Progenitor cell of endocrine pancreas (in vitro differentiated cells): ENCODE measurements at places on chromosomes 7 and 10. TPM values are rescaled to one million over a fixed set of nuclear protein-coding genes. Genes with fewer than 3 reads are reported as not detected.

DNA sequence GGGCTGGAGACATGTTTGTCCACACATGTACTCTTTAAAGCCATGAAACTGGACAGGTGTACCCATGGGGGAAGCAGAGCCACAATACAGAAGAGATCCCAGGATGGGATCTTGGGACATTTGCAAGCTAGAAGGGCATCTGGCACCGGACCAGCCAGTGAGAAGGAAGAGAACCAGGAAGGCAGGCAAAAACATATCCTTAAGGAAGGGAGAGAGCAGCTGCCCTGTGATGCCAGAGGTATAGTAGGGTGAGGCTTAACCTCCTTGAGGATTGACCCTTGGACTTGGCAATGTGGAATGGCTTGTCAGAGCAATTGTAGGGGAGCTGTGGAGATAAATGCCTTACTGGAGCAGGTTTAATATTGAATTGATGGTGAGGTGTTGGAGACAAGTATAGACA, 17.9 kb upstream of the SUV39H2 start:
- H3K4me3 ChIP-seq, result no peak overlapping the region
- peaks cover 15% of the 10 kb centered on the region for H3K36me3 ChIP-seq
- no peak overlapping the region for H3K27ac ChIP-seq

GRCh38 chr7:128266883-128267594, 26.0 kb downstream of the LEP start:
- H3K4me1 ChIP-seq, result peaks cover 7% of the 10 kb centered on the region
- no peaks in the 10 kb centered on the region for H3K36me3 ChIP-seq
- no peak overlapping the region for H3K27ac ChIP-seq
- DNase-seq, result no peak
- no peak overlapping the region for H3K4me3 ChIP-seq
- H3K27me3 ChIP-seq, result peaks cover 22% of the 10 kb centered on the region

IDI2 gene
- total RNA-seq, result not detected in 2 replicates

CDC14C gene
- total RNA-seq, result 0.22 TPM in 1 of 2 replicates, not detected in the other

CPA2 gene
- 85.0 and 107 TPM in 2 replicates for total RNA-seq

GRCh38 chr10:68506411-68506810, 20.9 kb downstream of the SLC25A16 start:
- H3K4me1 ChIP-seq, result no peaks in the 10 kb centered on the region
- DNase-seq, result no peak
- no peak overlapping the region for H3K27ac ChIP-seq
- peaks cover 2% of the 10 kb centered on the region for H3K36me3 ChIP-seq
- no peak overlapping the region for H3K4me3 ChIP-seq

- H3K36me3 ChIP-seq, result no peaks in the 10 kb centered on the region
- no peaks in the 10 kb centered on the region for H3K4me1 ChIP-seq
- DNase-seq, result no peak
- no peak overlapping the region for H3K4me3 ChIP-seq
- H3K27ac ChIP-seq, result no peak overlapping the region
These were observed 51.9 kb downstream of the ZNF365 start for GRCh38 chr10:62426086-62426485.

GRCh38 chr7:29539471-29539870, 24.2 kb upstream of the PRR15 start:
- H3K4me1 ChIP-seq, result no peaks in the 10 kb centered on the region
- no peak for DNase-seq
- H3K36me3 ChIP-seq, result peaks cover 5% of the 10 kb centered on the region
- H3K27ac ChIP-seq, result no peak overlapping the region

GRCh38 chr10:103582331-103583123, 89.0 kb downstream of the NEURL1 start:
- H3K27ac ChIP-seq, result no peak overlapping the region
- H3K4me3 ChIP-seq, result no peak overlapping the region
- H3K4me1 ChIP-seq, result peaks cover 24% of the 10 kb centered on the region
- no peaks in the 10 kb centered on the region for H3K27me3 ChIP-seq
- peaks cover 16% of the 10 kb centered on the region for H3K36me3 ChIP-seq

SPDYE3 gene
- not detected in 2 replicates for total RNA-seq

DNA sequence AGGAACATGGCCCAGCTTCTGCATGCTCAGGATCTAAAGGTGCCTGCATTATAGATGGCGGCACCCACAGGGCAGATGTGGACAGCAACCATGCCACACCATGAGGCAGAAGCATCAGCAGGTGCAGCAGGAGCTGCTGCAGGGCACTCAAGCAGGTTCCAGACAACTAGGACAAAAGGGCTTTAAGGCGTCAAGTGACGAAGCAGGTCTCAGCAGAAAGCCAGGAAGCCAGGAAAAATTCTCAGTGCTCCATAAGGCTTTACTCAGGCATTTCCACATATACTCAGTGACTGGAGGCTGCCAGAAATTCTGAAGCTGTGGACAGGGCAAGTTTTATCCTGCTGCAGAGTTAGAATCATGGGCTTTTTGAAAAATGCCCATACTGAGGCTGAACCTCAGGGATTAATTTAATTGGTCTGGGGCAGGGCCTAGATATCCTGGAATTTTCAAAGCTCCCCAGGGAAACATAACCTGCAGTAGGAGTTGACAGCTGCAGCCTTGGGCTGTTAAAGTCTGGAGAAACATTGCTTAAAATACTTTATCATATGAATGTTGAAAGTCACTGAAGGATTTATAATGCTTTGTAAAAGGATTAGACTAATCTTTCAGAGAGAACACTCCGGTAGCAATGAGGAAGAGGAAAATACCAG, 68.1 kb upstream of the RNF148 start:
- H3K4me1 ChIP-seq, result no peaks in the 10 kb centered on the region
- H3K4me3 ChIP-seq, result no peak overlapping the region
- no peaks in the 10 kb centered on the region for H3K36me3 ChIP-seq

KAZALD1 gene
- total RNA-seq, result 1.3 and 2.0 TPM in 2 replicates

MUC12 gene
- total RNA-seq, result 0.31 and 0.33 TPM in 2 replicates

GRCh38 chr10:13183625-13184024, 22.3 kb downstream of the MCM10 start:
- H3K27me3 ChIP-seq, result no peaks in the 10 kb centered on the region
- peaks cover 13% of the 10 kb centered on the region for H3K36me3 ChIP-seq
- no peaks in the 10 kb centered on the region for H3K4me1 ChIP-seq
- no peak for DNase-seq
- H3K4me3 ChIP-seq, result no peak overlapping the region
- no peak overlapping the region for H3K27ac ChIP-seq

DNA sequence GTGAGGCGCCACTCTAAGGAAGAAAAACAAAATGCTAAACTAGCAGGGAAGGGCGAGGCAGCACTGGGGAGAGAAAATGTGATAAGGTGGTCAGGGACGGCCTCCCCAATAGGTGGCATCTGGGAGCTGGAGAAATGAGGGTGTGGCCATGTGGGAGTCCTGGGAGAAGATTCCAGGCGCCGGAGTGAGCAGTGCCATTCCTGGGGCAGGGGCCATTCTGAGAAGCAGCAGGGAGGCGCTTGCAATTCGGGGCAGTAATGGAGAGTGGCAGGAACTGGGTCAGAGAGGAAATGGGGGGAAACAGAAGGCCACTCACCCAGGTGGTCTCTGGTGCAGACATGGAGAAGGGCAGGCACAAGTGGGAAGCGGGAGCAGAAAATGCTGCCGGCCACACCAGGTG, 61.8 kb upstream of the LRRC18 start:
- no peak overlapping the region for H3K27ac ChIP-seq
- H3K27me3 ChIP-seq, result peaks cover 4% of the 10 kb centered on the region
- H3K4me3 ChIP-seq, result no peak overlapping the region
- no peaks in the 10 kb centered on the region for H3K36me3 ChIP-seq
- DNase-seq, result no peak
- peaks cover 4% of the 10 kb centered on the region for H3K4me1 ChIP-seq

DNA sequence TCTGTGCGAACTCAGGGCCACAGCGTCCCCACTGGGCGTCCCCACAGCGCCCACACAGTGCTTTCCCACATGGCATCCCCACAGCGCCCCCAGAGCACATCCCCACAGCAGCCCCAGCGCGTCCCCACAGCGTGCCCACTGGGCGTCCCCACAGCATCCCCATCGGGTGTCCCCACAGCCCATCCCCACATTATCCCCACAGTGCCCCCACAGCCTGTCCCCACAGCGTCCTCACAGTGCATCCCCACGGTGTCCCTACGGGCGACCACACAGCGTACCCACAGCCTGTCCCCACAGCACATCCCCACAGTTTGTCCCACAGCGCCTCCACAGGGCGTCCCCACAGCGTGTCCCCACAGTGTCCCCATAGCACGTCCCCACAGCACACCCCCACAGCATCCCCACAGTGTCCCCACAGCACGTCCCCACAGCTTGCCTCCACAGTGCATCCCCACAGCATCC, 131.6 kb downstream of the ACTR3B start:
- H3K4me3 ChIP-seq, result no peak overlapping the region
- no peaks in the 10 kb centered on the region for H3K36me3 ChIP-seq
- peaks cover 6% of the 10 kb centered on the region for H3K27me3 ChIP-seq
- no peak overlapping the region for H3K27ac ChIP-seq
- no peak for DNase-seq

DNA sequence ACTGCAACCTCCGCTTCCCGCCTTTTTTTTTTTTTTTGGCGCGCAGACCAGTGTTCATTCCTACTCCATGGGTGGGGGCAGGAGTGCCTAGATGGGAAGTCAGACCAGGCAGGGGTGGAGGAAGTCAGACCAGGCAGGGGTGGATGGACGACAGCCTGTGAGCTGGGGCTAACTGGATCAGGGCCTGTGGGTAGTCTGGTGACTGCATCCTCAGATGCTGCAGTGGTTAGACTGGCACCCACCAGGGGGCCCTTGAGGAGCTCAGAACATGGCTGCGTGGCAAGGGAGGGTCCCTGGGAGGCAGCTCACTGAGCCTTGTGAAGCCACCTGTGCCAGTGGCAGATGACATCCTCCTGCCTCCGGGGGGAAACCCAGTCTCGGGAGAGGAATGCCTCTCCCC, 35.1 kb downstream of the RCC1L start:
- DNase-seq, result no peak
- peaks cover 27% of the 10 kb centered on the region for H3K4me1 ChIP-seq
- no peak overlapping the region for H3K27ac ChIP-seq
- H3K4me3 ChIP-seq, result no peak overlapping the region
- no peaks in the 10 kb centered on the region for H3K27me3 ChIP-seq

DNA sequence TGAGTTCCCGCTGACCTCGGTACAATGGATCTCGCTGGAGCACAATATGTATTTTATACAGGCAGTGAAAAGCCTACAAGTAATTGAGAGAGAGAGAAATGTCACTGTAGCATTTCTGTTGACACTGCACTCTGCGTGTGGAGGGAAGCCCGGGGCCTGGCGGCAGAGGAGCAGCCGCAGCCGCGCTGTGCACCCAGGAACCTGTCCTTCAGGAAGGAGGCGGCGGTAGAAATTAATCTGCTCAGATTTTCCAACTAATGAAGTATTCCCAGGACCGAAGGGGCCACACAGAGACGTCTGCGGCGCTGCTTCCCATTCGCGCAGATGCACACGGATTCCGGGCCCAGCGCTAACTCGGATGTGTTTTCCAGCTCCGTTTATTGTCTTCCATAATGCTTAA, 170.1 kb downstream of the EBF3 start:
- peaks cover 73% of the 10 kb centered on the region for H3K27me3 ChIP-seq
- H3K27ac ChIP-seq, result no peak overlapping the region
- no peaks in the 10 kb centered on the region for H3K4me1 ChIP-seq
- no peak overlapping the region for H3K4me3 ChIP-seq

MYO1G gene
- total RNA-seq, result 0.53 and 0.67 TPM in 2 replicates

LSM5 gene
- 76.9 and 78.1 TPM in 2 replicates for total RNA-seq

GRCh38 chr10:63921908-63922467, 400.8 kb downstream of the REEP3 start:
- no peak for DNase-seq
- H3K36me3 ChIP-seq, result no peaks in the 10 kb centered on the region
- peaks cover 53% of the 10 kb centered on the region for H3K4me1 ChIP-seq
- H3K27ac ChIP-seq, result peak overlapping the region; percentile 43
- no peaks in the 10 kb centered on the region for H3K27me3 ChIP-seq

- peaks cover 4% of the 10 kb centered on the region for H3K27me3 ChIP-seq
- H3K27ac ChIP-seq, result no peak overlapping the region
- no peaks in the 10 kb centered on the region for H3K36me3 ChIP-seq
- DNase-seq, result no peak
These were observed 35.2 kb upstream of the TNS3 start for GRCh38 chr7:47617131-47617530.

ESYT2 gene
- total RNA-seq, result 29.4 and 30.0 TPM in 2 replicates

AKR1C8 gene
- total RNA-seq, result not detected in 2 replicates

FXYD4 gene
- not detected in 2 replicates for total RNA-seq

DNA sequence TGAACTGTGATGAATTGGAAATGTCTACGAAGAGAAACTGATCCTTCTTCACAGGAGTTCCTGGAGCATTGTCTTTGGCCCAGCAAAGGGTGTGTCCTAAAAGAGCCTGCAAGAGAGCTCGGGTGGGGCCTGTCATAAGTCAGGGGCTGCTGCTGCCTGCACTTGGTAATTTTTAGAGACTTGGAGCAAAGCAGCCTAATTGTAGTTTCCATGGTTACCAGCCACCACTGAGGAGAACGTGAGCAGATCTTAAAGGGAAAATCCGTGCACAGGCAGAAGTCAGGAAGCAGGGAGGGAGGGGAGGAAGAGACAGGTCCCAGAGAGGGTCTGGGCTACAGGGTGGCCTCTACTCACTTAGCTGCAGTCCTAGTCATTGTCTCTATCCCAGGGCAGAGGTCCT, 463.6 kb downstream of the PLXNA4 start:
- H3K36me3 ChIP-seq, result no peaks in the 10 kb centered on the region
- no peak for DNase-seq
- no peak overlapping the region for H3K4me3 ChIP-seq
- no peaks in the 10 kb centered on the region for H3K4me1 ChIP-seq

- H3K4me3 ChIP-seq, result no peak overlapping the region
- no peak for DNase-seq
These were observed 71.4 kb upstream of the SH2B2 start for GRCh38 chr7:102215256-102215655.

GRCh38 chr10:119483839-119484238, 58.7 kb downstream of the RGS10 start:
- no peaks in the 10 kb centered on the region for H3K36me3 ChIP-seq
- H3K27me3 ChIP-seq, result peaks cover 20% of the 10 kb centered on the region
- peaks cover 4% of the 10 kb centered on the region for H3K4me1 ChIP-seq

GRCh38 chr10:80485076-80485945, 31.2 kb downstream of the TSPAN14 start:
- H3K4me1 ChIP-seq, result peaks cover 31% of the 10 kb centered on the region
- H3K4me3 ChIP-seq, result no peak overlapping the region
- no peaks in the 10 kb centered on the region for H3K27me3 ChIP-seq
- peaks cover 17% of the 10 kb centered on the region for H3K36me3 ChIP-seq

DNA sequence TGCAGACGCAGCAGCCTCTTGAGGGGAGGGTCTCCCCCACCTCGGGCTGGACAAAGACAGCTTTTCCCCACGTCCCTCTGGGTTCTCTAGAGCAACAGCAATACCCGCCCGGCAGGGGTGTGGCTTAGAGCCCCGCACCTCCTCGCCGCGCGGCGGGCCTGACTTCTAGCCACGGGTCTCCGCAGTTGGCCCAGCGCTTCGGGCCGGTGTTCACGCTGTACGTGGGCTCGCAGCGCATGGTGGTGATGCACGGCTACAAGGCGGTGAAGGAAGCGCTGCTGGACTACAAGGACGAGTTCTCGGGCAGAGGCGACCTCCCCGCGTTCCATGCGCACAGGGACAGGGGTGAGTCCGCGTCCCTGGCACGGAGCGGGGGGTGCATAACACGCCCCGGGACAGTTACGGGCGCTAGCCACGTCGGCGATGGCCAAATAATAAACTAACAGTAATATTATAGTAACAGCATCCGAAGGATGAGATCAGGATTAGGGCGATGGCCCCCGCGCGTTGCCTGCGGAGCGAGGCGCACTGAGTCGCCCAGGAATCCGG, 1.2 kb downstream of the CYP2E1 start:
- no peak for DNase-seq
- H3K4me3 ChIP-seq, result no peak overlapping the region
- H3K27ac ChIP-seq, result no peak overlapping the region
- no peaks in the 10 kb centered on the region for H3K27me3 ChIP-seq
- no peaks in the 10 kb centered on the region for H3K4me1 ChIP-seq

SNX10 gene
- total RNA-seq, result 9.2 and 10.0 TPM in 2 replicates

GRCh38 chr7:131040467-131040932, 287.2 kb upstream of the MKLN1 start:
- H3K4me3 ChIP-seq, result no peak overlapping the region
- no peaks in the 10 kb centered on the region for H3K36me3 ChIP-seq
- H3K27me3 ChIP-seq, result no peaks in the 10 kb centered on the region
- DNase-seq, result peak; percentile 20
